ENCODE measurements at places on chromosomes 13 and 19. TPM values are rescaled to one million over a fixed set of nuclear protein-coding genes. Genes with fewer than 3 reads are reported as not detected.

The ANGPTL8 gene
- not detected for total RNA-seq

- no peak for DNase-seq
Observed at GRCh38 chr19:42150364-42150763, 18.1 kb upstream of the POU2F2 start.

GRCh38 chr19:50414864-50415660 is 3.7 kb upstream of the SPIB start:
- DNase-seq = peak; percentile 38

DNA sequence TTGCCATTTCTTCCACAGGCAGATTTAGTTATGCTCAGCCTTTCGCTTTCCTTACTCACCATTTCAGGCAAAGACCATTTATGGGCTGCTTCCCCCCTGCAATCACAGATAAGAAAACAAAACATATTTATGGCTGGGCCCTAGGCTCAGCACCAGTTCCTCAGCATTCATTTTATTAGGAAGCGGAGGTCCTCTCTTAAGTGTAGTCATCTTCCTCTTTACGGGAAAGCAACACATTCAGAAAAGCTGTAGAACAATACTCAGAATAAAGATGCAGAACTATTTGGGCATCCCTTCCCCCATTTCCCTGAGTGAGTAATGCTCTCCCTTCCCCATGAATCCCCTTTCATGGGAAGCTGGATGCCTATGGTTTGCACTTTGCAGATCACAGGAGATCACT is 27.9 kb downstream of the FLT1 start:
- no peak for DNase-seq

- no peak for DNase-seq
Observed at GRCh38 chr19:55077106-55077505, 1.4 kb downstream of the EPS8L1 start.

GRCh38 chr13:71587817-71588216 is 279.2 kb downstream of the DACH1 start:
- no peak for DNase-seq

GRCh38 chr13:49110122-49110912 is 109.8 kb upstream of the MLNR start:
- peak; percentile 78 for DNase-seq
